ENCODE measurements at places on chromosomes 5 and 9.

DNA sequence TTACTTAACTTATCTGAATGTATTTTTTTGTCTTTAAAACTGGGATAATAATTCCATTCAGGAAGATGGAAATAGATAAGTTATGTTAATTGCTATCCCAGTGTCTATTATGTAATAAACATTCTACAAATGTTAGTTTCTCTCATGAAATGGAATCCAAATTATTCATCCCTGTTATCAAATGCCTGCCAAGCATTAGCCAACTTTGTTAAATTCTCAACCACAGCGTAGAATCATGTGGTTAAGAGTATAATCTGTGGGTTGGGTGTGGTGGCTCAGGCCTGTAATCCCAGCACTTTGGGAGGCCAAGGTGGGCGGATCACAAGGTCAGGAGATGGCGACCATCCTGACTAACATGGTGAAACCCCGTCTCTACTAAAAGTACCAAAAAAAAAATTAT is 912.9 kb upstream of the SEMA6A start:
- no peak for DNase-seq

- peak; percentile 38 for DNase-seq
These were observed 2.0 kb downstream of the BRD3 start for GRCh38 chr9:134065612-134066419.

- DNase-seq: no peak
These were observed 59.6 kb downstream of the ARHGAP26 start for GRCh38 chr5:142829801-142830220.

DNA sequence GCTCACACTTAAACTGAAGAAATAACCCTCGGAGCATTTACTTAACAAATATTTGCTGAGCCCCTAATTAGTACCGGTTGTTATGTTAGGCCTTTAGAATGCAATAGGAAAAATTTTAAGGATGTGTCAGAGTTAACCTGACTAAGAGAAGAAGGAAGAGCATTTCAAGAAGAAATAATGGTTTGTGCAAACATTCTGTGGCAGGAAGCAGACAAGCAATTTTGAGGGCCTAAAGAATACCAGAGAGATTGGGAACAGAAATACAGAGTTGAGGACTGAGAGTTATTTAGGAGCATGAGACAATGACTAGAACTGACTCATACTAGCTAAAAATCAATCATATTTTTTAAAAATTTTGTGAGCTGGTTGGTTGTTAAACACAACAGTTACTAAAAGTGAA is 218.8 kb downstream of the PRR16 start:
- DNase-seq: no peak

- no peak for DNase-seq
These were observed 18.8 kb downstream of the NR2F1 start for GRCh38 chr5:93601802-93602155.

- no peak for DNase-seq
These were observed 478.5 kb upstream of the CDH18 start for GRCh38 chr5:20466512-20466911.

DNA sequence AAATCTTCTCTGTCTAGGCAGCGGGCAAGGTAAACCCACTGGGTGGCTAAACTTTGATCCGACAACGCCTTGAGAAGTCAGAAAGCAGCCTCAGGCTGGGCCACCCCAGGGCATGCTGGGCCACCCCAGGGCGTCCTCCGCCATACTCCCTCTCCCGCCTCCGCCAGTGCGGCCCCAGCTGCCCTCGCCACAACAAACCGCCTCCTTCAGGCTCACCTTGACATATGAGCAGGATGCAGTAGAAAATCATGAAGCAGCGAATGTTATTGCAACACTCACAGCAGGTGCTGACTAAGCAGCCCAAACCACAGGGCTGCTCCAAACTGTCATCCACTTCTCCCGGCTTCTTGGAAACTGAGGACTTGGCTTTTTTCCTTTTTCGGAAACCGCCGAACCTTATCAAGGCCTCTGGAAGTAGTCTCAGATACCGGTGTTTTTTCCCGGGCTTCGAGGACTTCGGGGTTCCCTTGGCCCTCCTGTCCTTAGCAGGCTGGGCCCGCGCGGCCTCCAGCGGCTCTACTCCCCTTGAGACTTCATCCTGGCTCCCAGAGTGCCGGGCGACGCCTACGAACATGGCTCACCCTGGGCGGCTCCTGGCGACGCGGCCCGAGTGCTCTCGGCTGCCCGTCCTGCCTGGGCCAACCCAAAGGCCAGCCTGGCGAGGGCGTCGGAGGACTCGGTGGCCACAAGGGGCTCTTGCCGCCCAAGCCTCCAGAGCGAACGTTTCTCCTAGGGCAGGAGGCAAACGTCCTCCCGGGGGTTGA is at the start of gene SLCO6A1:
TSS of gene SLCO6A1 (minus strand) at position 731 of the 764 bp plus-strand sequence. CDS start at position 574, 157 bp downstream.
- DNase-seq: no peak

DNA sequence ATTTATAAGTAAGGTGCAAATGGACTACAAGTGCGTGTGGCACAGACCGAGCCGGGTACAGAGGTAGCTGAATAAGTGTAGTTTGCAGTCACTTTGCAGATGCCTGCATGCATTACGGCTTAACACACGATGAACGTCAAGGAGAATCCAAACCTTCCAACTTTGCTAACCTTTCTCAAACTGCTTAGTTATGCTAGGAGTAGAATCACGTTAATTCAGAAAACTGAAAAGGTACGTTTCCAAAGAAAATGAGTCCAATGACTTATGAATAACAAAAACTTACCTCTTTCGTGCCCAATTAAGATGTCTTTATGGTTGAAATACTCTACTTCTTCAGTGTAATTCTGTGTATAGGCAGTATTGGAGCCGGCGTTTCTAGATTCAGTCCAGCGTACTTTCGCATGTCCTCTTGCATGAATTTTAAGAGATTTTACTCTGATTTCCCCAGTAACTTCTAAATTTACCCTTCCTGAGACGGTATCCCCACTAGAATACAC is 539 bp downstream of the ARRDC3 start:
- no peak for DNase-seq

GRCh38 chr9:134304690-134305089 is 21.6 kb upstream of the RXRA start:
- no peak for DNase-seq

GRCh38 chr5:9951865-9952516 is 297.7 kb downstream of the ATPSCKMT start:
- DNase-seq: no peak

DNA sequence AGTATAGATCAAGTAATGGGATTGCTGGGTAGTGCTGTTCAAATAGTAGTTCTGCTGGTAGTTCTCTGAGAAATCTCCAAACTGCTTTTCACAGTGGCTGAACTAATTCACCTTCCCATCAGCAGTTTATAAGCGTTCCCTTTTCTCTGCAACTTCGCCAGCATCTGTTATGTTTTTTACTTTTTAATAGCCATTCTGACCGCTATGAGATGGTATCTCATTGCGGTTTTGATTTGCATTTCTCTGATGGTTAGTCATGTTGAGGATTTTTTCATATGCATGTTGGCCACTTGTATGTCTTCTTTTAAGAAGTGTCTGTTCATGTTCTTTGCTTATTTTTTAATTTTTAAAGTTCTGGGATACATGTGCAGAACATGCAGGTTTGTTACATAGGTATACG is 279.2 kb upstream of the NREP start:
- no peak for DNase-seq

DNA sequence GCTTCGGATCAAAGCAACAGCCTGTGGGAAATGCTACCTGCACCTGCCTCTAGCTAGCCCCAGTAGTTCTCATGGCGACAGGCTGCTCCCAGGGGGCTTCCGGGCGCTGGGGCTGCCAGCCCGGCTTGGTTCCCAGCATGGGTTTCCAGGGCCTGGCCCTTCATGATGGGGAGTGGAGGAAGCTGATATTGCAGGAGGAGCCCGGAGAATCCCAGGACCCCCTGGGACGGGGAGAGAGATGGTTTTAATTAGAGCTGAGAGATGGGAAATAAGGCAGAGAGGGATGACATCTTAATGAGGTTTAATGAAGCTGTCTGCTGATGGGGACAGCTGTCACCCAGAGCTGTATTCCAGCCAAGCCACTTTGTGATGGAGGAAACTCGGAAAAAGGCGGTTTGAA is 78.6 kb downstream of the CFAP77 start:
- no peak for DNase-seq

DNA sequence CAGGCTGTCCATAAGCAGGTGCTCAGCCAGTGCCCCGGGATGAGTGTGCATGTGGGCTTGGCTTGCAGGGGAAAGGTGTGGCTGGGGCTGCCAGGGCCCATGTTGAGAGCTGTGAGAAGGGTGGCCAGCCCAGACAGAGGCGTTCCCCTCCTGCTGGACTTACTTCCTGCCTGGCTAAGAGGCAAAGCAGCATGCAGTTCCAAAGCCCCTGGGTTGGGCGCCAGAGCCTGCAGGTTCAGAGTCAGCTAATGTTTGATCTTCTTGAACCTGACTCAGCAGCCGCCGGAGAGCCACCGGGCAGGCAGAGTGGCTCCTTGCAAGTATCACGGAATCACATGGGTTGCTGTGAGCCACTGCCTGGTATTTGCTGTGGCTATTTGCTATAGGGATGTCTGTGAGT is 168.4 kb upstream of the MAP1B start:
- no peak for DNase-seq

GRCh38 chr5:110478895-110479294 is 247.6 kb downstream of the TMEM232 start:
- no peak for DNase-seq

GRCh38 chr9:15248081-15248480 is 58.9 kb downstream of the TTC39B start:
- DNase-seq: no peak

DNA sequence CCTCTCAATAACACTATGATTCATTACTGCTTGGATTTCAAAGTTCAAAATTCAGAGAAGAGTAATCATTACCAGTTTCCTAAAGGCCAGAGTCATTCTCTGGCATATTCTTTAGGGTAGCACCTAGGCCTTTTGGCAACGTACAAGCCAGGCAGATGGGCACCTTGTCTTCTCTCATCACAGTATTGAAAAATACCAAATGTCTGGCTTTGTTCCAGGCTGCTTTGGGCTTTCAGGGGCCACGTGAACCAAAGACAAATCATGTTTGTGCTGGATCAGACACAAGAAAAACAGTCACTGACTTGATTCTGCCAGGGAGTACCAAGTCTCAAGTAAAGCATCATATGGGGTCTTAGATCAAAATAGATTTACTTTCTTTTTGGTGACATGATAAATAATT is 15.5 kb downstream of the MEGF9 start:
- DNase-seq: no peak

- no peak for DNase-seq
These were observed 56.3 kb downstream of the CETN3 start for GRCh38 chr5:90353254-90353653.

DNA sequence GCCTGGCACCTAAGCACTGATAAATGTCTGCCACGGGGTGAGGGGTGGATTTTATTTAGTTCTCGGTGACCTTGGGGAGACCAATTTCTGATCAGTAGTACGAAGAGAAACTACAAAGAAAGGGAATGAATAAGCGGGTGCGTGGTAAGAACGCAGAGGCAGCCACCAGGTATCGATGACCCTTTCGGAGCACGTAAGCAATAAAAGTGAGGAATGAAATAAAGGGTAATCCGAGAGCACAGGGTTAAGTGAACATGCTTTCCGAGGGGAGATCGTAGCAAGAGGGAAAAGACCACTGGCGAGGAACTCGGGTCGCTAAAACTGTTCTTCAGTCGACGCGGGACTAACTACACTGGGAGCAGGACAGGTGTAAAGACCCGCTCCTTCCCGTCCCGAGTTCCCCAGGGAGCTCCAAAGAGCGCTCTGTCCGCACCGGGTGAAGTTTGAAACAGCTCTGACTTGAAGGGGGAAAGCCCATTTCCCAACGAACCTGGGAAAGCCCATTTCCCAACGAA is 1.1 kb downstream of the ELOVL7 start:
- DNase-seq: no peak

GRCh38 chr5:142922223-142922952 is 152.2 kb downstream of the ARHGAP26 start:
- no peak for DNase-seq

GRCh38 chr5:110105692-110106091 is 416.0 kb downstream of the MAN2A1 start:
- DNase-seq: no peak

DNA sequence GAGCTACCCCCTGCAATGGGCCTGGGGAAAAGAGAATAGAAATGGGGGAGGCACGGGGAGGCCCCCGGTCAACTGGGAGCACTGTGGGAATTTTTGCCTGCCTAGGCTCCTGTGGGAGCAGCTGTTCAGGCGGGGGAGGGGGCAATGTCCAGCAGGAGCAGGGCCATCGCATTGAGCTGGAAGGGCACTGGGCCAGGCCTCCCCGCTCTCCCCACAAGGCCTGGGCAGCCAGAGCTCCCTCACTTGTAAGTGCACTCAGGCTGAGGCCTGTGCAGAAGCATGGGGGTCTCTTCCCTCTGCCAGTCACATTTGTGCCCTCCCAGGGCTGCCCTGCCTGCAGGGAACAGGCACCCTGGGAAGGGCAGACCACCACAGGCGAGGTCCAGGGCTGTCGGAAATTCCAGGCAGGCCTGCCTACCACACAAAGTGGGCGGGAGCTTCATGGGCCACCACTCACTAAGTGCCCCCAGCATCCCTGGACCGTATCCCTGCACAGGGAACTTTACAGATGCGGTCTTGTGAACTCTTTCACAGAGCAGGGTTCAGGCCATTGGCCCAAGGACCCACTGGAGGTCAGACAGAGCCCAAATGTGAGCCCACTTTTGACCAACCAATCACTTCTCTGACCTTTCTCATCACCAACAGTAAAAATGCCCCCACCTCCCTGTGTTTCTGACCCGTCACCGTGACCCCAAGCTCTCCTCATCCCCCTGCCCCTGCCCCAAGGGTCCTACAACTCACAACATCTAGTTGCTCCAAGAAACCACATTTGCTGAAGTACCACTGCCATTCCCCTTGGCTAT is 1.0 kb upstream of the CFAP157 start:
- DNase-seq: no peak

- DNase-seq: no peak
These were observed 49.7 kb downstream of the POC5 start for GRCh38 chr5:75667586-75667985.

DNA sequence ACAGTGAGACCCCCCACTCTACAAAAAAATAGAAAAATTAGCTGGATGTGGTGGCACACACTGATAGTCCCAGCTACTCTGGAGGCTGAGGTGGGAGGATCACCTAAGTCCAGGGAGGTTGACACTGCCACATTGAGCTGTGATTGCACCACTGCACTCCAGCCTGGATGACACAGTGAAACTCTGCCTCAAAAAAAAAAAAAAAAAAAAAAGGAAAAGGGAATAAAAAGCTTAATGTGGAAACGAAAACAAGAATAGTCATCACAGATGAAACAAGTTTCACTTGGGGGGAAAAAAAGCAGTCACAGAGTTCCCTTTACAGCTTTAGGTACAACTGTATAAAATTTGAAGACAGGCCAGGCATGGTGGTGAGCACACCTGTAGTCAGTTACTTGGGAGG is 84.2 kb downstream of the FNBP1 start:
- no peak for DNase-seq

GRCh38 chr9:81032030-81032572 is 657.2 kb downstream of the TLE1 start:
- DNase-seq: no peak

DNA sequence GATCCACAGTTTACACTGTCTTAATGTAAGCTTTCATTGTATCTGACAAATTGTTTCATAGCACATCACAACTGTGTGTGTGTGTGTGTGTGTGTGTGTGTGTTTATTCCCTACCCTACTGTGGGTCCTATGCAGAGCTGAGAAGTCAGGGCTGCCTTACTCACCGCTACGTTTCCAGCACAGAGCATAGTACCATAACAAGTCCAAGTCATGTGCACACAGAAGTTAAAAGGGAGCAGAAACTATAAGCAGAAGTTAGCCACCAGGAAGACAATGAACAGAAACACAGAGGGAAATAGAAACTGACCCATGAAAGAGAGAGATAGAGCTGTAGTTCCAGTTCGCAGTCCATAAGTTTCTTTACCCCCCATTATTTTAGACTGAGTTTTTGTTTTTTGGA is 38.2 kb upstream of the DMXL1 start:
- no peak for DNase-seq

- DNase-seq: no peak
These were observed 74.7 kb downstream of the LURAP1L start for GRCh38 chr9:12849486-12850003.

All from stimulated activated CD4-positive, alpha-beta T cell treated with anti-CD3 and anti-CD28 coated beads, Interleukin-1b, Interleukin-23, amount 100 ng/mL, for 4 hours (primary cell).